ENCODE measurements at places on chromosomes 3 and 15.

DNA sequence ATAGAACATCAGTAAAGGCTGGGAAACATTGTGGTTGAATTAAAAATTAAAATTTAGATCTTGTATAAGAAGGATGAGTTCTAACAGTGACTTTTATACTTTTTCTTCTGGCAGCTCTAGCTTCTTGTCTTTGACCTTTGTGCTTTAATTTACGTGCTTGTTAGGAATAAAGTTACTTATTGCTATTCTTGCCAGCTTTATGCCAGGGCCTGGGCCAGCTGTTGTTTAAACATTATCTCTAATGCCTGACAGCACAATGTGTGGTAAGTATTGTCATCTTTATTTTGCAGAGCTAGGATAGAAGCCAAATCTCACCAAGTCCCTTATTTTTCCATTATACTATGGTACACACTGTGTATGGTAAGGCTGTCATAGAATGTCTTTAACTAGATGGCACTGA, 766.7 kb upstream of the GOLIM4 start:
- no peak for DNase-seq

DNA sequence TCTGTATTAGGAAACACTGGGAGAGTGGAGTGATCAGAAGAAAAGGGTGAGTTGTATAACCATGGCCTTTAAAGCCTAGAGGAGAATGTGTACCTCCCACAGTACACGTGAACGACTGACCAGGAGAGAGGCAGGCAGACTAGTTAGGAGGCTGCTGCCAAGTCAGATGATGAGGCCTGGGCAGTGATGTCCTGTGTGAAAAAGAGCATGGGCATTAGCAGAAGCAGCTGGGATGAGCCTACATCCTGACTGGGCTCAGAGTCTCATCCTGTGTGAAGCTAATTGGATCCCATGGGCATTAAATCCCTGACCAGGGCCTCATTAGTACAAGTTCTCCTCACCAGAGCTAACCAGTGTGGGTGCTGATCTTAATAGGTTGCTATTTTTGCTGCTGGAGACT, 89.1 kb upstream of the SLC2A2 start:
- DNase-seq, result no peak

DNA sequence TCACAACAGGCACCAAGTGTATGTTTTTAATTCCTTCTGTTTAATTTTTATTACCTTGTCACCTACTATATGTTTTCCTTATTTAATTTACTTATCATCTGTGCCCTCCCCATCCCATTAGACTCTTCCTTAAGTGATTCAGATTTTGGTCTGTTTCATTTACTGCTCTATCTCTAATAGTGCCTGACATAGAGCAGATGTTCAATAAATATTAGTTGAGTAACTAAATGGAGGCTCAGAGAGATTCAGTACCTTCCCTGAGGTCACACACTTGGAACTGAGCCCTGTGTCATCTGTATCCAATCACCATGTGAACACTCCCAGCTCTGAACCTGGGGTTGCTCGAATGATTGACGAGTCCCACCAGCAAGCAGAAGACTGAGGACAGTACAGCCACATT, 318.1 kb upstream of the WNT5A start:
- DNase-seq, result no peak

GRCh38 chr3:12798559-12799179, 2.2 kb downstream of the CAND2 start:
- DNase-seq, result no peak

GRCh38 chr3:40763807-40764206, 239.0 kb downstream of the ZNF621 start:
- no peak for DNase-seq

GRCh38 chr3:17865631-17866030, 123.2 kb upstream of the TBC1D5 start:
- no peak for DNase-seq

DNA sequence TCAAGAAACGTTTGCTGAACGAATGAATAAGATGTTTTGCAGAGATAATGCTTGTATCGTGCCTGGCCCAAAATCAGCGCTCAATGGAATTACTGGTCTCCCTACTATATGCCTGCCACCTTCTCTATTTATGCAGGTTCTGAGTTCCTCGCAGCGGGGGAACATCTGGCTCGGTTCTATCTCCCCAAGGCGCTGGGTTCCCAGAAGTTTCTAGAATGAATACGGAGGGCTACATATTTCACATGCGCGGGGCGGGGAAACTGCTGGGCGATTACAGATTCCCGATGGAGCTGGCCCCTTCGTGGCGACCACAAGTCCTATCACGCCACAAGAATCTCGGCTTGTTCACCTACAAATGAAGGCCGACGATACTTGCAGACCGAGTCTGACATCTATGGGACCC, 411 bp upstream of the EIF2B5 start:
- DNase-seq, result no peak

- DNase-seq, result no peak
Observed at GRCh38 chr15:68551296-68551635, 27.5 kb upstream of the CORO2B start.

DNA sequence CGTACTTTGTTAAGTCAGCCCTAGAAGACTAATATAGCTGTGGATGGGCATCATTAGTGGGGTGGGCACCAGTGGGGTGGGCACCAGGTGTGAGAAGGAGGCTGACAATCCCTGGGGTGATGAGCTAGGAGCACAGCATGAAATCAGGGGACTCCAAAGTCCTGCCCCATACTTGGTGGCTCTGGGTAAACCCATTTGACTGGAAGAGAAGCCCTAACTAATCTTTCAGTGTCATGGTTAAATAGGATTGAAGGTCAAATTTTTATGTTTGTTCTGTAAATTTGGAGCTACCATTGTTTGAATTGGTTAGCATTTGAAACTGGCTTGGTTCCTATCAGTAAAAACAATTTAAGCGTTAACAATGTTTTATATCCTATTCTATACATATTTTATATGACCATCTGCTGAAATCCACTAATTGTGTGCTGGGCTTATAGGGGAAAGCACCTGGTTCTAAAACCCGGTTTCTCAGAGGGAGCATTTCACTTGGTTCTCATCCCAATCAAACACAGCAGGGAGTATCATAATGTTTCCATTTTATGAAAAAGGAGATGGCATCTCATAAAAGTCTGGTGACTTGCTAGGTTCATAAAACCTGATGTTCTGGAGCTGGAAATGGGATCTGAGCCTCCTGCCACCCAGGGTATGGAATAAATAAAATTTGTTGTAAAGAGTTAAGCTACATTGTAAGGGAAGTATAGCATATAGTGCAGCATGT, 87.7 kb upstream of the HACD2 start:
- no peak for DNase-seq

- DNase-seq, result no peak
Observed at GRCh38 chr3:72903004-72903403, 15.2 kb downstream of the GXYLT2 start.

DNA sequence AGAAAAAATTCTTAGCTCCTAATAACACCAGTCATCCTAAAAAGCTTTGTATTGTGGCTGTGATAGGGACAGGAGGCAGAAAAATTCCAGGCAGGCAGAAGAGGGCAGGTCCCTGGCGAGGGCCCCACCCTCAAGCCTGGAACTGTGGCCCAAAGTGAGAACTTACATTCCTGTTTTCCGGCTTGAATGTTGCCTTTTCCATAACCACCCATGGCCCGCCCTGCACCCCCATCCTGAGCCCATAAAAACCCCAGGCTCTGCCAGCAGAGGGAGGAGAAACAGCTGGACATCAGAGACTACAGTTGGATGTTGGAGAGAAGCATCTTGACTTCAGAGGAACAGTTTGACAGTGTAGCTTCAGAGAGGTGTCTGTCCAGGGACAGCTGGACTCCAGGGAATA, 37.3 kb downstream of the SLCO2A1 start:
- DNase-seq, result no peak

GRCh38 chr3:100022506-100022905, 91.8 kb downstream of the FILIP1L start:
- DNase-seq, result no peak

- DNase-seq, result peak; percentile 36
Observed at GRCh38 chr3:107525644-107526305, 3.0 kb downstream of the BBX start.

DNA sequence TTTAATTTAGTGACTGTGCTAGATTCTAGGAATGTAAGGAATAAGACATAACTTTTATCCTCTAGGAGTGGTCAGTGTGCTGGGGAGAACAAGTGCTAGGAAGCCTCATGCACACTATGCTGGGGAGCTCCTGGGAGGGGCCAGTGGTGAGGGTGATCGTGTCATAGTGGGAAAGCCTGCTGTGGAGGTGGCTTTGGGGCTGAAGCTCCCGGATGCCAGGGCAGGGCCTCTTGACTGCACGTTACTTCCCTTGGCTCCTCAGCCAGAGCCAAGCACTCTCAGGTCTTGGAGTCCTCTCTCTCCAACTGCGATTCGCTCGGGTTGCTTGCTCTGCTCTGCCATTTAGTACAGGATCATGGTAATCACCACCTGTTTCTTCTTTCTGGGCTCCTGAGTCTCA, 33.6 kb downstream of the SQOR start:
- no peak for DNase-seq

- DNase-seq, result no peak
Observed at GRCh38 chr3:130939753-130940152, 45.9 kb downstream of the ATP2C1 start.

GRCh38 chr3:5505163-5505562, 317.7 kb downstream of the EDEM1 start:
- no peak for DNase-seq

DNA sequence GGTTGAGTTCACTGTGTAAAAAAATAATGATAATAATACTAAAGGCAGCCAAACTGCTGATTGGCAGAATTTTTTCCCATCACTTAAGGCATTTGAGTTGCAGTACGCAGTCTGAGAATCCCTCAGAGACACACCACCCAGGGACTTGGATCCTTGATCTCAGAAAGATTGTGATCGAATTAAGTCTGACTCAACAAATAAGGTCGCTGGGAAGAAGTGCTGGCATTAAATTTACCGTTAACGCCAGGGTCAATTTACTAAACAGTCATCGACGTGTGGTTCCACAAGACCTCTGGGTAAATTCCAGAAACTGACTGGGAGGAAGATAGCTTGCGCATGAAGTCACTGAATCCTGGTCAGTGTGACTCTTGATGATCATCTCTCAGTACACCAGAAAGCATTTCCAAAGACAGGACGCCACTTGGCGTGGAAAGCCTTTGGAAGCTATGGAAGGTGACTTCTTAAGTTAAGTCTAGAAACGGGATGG, 48.3 kb upstream of the CGNL1 start:
- DNase-seq, result no peak

- peak; percentile 8 for DNase-seq
Observed at GRCh38 chr15:67997996-67998395, 56.1 kb upstream of the PIAS1 start.

- DNase-seq, result no peak
Observed at GRCh38 chr3:46863261-46863782, at the start of gene MYL3. Gene MYL3 (minus strand): TSS chr3:46863444. CDS start chr3:46863390, 54 bp downstream.

DNA sequence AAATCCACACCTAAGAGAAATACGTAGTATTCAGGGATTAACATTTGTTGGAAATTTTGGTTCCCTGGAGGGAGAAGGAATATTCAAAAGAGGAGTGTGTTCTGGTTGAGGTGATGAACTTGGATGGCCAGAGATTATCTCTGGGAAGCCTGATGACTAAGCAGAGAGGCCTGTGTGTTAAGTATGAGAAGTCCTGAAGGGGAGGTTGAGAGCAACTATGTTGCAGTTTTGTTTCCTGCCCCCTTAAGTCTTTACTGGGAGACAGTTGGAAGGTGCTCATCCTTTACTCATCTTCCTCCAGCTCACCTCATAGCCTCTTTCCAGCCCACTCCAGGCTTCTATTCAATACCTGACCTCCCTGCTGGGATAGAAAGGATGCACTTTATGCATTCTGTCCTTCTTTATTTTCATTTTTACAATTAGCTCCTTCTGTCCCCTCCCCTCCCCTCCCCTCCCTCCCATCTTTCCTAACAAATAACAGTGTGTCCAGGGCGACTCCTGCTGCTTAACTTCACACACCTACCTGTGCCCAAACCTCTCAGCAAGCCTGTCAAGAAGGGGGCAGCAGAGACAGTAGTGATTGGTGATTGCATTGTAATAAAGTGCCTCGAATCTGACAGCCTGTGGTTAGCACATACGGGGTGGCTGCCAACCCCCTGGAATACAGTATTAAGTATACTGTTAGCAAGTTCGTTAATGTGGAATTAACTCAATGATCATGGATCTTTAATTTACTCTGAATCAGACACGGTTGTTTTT, 11.9 kb downstream of the RAP2B start:
- no peak for DNase-seq

DNA sequence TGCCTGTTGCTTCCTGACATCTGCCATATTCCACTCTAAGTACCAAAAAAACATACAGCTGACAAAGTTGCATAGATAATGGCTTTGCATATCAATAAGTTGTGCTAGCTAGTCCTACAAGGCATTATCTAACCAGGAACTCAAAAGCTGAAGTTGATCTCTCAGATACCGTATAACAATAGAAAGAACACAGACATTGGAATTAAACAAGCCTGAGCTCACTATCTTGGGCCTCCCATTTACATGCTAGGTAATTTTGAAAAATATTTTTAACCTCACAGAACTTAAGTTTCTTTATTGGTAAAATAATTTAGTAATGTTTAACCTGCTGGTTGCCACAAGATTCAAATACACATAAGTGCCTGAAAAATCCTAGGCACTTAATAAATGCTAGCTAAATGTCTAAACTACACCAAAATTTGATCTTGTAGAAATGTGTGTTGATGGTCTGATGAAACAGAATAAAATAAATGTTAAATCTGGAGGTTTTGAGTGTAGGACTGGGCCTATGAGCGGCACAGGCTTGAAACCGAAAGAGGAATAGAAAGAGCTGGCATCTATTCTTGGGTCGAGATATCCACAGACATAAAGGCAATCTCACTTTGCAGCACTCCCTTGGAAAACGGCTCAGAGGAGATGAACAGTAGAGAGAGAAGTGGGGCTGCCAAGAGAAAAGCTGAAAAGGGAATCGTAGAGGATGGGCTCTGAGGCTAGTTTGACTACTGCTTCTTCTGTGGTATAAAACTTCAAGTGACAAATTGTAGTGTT, 29.9 kb upstream of the TTC14 start:
- DNase-seq, result peak; percentile 62

All from OCI-M1 (cell line).